ENCODE measurements at places on chromosomes 12 and 14.

- no peak for DNase-seq
These were observed 190.4 kb downstream of the NUAK1 start for GRCh38 chr12:105948331-105948730.

- no peak for DNase-seq
These were observed 38.4 kb downstream of the C12orf56 start for GRCh38 chr12:64352181-64352580.

DNA sequence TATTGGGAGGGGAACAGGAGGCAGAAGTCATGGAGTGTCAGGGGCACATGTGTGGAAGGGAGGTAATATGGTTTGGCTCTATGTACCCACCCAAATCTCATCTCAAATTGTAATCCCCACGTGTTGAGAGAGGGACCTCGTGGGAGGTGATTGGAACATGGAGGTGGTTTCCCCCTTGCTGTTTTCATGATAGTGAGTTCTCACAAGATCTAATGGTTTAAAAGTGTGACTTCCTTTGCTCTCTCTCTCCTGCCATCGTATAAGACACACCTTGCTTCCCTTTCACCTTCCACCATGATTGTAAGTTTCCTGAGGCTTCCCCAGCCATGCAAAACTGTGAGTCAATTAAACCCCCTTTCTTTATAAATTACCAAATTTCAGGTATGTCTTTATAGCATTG lies 41.6 kb upstream of the CDK17 start:
- DNase-seq, result no peak

- no peak for DNase-seq
These were observed 936.0 kb downstream of the DIO2 start for GRCh38 chr14:79275292-79275655.

GRCh38 chr14:64369201-64369600 lies 19.0 kb upstream of the MTHFD1 start:
- DNase-seq, result no peak

- no peak for DNase-seq
These were observed 15.3 kb upstream of the BDKRB2 start for GRCh38 chr14:96189281-96189711.

DNA sequence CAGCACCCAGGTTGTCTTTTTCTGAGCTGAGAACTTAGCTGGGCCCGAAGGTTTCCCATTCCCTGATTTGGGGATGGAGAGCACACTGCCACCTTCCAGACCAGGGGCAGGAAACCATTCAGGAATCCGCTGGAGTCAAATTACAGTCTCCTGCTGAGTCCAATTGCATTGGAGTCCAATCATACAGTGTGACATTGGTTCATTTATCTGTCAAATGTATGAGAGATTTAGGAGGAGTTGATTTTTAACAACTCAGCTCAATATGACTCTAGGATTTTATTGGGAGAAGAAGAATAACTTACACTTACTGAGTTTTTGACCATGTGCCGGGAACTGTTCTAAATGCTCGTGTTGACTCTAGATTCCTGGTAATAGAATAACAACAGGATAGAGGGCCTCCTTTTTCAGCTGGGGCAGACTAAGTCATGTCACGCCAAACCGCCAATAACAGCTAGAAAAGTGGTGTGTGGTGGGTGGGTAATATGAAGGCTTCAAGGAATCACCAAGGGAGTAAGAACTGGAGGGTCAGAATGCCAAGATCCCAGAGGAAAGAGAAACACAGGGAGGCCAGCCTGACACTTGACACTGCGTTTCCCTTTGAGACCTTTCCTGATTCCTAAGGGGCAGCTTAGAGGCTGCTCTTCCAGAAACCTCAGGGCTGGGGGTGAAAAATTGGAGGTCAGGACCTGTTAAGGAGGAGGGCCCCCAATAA lies 11.5 kb downstream of the SYNDIG1L start:
- peak; percentile 77 for DNase-seq

GRCh38 chr12:40691913-40692764 lies at the start of gene CNTN1:
TSS of gene CNTN1 (plus strand) at chr12:40692439.
- peak; percentile 95 for DNase-seq

DNA sequence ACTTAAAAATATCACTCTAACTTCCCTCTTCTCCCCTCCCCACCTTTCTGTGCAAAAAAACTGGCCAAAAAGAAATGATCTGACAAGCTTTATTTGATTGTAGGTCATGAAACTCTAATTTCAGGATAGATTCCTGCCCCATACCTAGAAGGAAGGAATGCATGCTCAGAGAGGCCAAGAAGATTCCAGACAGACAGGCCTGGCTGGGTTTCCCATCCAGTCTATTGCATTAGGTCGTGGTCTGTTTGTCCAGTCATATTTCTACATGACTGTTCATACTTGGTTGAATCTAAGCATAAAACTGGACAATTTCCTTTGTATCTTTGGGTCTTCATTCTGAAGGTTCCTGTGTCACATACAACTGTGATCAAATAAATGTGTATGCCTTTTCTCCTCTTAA lies 20.0 kb upstream of the SLC15A5 start:
- no peak for DNase-seq

- peak; percentile 33 for DNase-seq
These were observed 42.8 kb downstream of the PRMT8 start for GRCh38 chr12:3533703-3534386.

- DNase-seq, result no peak
These were observed 157.5 kb downstream of the TMTC3 start for GRCh38 chr12:88299567-88300101.

GRCh38 chr12:1171657-1172408 lies 180.8 kb downstream of the ERC1 start:
- DNase-seq, result peak; percentile 80

GRCh38 chr14:93002049-93002448 lies 79.1 kb downstream of the CHGA start:
- no peak for DNase-seq

GRCh38 chr12:43158126-43158525 lies 393.9 kb downstream of the ADAMTS20 start:
- DNase-seq, result no peak

GRCh38 chr14:57293866-57294837 lies 25.4 kb downstream of the AP5M1 start:
- peak; percentile 22 for DNase-seq

DNA sequence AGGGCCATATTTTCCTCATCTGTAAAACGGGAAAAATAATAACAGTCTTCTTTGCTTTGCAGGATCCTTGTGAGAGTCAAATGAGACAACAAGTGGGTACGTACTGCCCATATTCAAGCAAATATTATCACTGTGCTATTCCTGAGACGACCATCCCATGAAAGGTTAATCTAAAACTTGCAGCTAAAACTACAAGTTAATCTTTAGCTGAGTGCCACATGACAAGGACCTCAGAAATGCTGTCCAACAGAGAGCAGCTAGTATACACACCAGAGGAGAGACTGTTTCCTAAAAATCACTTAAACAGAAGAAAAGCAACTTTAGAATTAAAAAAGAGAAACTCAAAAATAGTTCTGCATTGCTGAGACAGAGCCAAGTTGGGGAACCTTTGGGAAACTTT lies 162.7 kb upstream of the TMTC2 start:
- DNase-seq, result no peak

DNA sequence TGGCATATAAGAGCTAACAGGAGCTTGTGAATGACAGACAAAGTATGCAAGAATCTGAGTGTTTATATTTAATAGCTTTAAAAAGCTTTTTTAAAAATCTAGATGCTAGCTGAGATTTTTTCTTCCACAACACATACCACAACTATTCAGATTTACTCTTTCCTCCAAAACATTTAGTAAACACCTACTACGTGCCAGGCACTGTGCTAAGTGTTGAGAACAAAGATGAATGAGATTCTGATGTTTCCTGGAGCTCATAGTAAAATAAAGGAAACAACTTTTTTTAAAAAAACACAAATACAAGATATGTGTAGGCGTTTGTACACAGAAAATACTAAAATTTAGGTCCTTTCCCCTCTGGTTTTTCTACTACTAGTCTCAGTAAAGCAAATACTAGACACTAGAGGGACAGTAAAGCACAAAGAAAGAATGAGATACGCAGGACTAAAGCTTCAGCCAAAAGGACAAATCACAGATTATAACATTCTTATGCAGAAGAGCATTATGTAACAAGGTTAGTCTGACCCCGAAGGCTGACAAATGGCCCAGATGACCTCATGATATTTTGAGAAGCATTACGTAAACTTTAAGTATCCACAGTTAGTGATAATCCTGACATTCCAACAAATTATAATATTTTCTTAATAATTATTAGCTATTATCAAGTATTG lies 78.6 kb upstream of the PAWR start:
- no peak for DNase-seq

GRCh38 chr12:64616201-64616600 lies 5.9 kb downstream of the RASSF3 start:
- no peak for DNase-seq

GRCh38 chr12:25824734-25825133 lies 133.7 kb upstream of the RASSF8 start:
- DNase-seq, result no peak

GRCh38 chr14:101972126-101972866 lies 7.9 kb downstream of the DYNC1H1 start:
- no peak for DNase-seq

- DNase-seq, result no peak
These were observed 88.5 kb downstream of the E2F7 start for GRCh38 chr12:76976777-76977382.

DNA sequence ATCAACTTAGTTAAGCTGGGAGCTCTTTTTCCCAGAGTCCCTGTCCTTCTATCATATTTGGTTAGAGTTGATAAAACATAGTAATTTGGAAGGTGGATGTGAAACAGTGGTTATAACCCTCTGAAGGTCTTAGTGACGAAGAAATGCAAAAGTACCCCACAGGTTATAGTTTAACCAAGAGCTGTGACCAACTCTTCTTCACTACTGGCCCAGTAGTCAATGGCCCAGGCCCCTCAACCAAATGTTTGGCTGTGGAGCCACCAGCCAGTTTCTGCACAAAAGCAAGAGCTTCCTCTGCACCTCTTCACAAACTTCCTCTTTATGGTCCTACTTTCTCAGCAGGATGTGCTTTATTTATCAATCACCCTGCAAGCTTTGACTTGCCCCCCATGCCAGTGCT lies 132.6 kb downstream of the BMP4 start:
- DNase-seq, result no peak

DNA sequence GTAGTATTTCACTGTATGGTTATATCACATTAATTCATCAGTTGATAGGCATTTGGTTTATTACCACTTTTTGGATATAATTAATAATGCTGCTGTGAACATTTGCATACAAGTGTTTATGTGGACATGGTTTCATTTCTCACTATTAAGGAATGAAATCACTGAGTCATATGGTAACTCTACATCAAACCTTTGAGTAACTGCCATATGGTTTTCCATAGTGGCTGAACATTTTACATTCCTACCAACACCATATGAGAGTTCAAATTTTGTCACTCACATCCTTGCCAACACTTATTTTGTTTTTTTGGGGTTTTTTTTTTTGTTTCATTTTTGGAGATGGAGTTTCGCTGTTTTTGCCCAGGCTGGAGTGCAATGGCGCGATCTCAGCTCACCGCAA lies 30.2 kb upstream of the EAPP start:
- no peak for DNase-seq

- no peak for DNase-seq
These were observed 26.9 kb downstream of the C12orf42 start for GRCh38 chr12:103468837-103469236.

DNA sequence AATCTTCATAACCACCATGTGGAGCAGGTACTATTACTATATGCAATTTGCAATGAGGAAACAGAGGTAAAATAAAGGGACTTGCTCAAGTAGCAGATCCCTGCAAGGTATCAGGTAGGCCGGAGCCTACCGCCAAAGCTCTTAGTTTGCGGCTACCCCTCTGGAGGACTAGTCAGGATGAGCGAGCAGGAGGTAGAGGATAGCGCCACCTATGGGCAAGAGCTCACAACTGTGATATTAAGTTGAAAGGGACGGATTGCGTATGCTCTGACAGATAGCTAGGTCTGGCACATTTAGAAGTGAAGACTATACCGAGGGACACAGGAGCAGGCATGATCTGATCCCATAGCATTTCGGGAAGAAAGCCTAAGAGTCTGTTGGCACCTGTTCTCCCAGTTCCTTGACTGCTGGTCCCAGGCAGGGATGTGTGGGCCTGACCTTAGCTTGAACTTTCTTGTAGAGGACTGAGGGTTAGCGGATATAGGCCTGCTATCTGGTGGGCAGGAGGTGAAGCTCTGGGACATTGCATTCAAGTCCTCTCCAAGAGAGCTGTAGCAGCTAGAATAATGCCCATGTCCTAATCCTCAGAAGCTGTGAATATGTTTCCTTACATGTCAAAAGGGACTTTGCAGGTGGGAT lies 48.0 kb downstream of the SLC17A8 start:
- peak; percentile 90 for DNase-seq

DNA sequence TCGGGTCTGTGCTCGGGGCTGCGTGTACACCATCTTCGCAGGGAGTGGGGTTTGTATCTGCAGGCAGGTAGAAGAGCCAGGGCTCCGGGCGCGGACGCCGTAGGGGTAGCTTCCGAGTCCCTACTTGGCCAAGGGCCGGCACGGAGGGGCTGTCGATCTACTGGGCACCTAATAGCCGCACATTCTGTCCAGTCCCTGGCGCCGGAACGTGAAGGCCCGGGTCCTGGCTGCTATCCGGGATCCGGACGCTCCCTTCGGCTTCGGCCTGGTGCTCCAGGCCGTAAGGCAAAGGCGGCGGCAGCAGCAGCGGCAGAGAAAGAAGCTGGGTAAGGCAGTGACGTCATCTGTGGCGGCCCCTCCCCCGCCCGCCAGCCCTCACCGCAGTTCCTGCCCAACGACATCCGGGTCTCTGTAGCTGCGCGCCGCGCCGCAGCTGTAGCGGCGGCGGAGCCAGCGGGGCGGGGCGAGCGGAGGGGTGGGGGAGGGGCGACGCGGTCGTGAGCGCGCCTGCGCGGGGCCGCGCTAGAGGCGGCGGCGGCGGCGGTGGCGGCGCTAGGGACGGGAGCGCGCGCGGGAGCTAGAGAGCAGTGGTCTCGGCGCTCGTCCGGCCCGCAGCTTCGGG lies at the start of gene PPM1A:
Gene PPM1A (plus strand): TSS at position 525 of the 622 bp plus-strand sequence. CDS start 33,483 bp downstream, outside the sequence.
- DNase-seq, result peak; percentile 98

- DNase-seq, result peak; percentile 53
These were observed 280.1 kb downstream of the VRK1 start for GRCh38 chr14:97077253-97077653.

- DNase-seq, result no peak
These were observed 90.7 kb downstream of the ZFP36L1 start for GRCh38 chr14:68702135-68702534.

DNA sequence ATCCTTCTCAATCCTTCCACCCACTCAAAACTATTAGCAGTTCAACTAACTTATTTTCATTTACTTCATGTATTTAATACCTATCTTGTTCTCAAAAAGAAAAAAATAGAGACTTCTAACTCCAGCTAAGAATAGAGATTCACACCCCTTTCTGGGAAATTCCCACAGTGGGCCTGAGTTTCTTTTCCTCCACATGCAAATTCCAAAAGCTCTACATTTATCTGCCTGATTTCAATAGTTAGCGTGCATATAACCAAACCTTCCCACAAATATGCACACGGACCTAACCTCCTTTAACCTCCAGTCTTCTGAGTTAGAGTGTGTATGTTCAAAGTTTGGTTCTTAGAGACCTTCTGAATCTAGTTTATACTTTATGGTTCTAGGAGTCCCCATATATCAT lies 62.5 kb downstream of the GRIN2B start:
- DNase-seq, result no peak

DNA sequence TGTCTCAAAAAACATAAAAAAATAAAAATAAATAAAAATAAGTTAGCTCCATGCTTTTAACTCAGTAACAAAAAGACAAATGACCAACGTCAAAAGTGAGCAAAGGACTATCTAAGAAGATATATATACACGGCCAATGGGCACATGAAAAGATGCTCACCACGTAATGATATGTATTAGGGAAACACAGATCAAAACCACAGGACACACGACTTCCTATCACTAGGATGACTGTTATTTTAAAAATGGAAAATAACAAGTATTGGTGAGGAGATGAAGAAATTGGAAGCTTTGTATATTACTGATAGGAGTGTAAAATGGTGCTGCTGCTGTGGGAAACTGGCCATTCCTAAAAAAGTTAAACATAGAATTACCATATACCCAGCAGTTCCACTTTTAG lies 20.2 kb upstream of the P2RX7 start:
- DNase-seq, result no peak

All from neural progenitor cell (in vitro differentiated cells).